Caudate nucleus (tissue), 63 donors: ENCODE measurements at places on chromosomes 11 and 22.

GRCh38 chr22:45448431-45448830, 34.9 kb downstream of the RIBC2 start:
- DNase-seq, result no peak

DNA sequence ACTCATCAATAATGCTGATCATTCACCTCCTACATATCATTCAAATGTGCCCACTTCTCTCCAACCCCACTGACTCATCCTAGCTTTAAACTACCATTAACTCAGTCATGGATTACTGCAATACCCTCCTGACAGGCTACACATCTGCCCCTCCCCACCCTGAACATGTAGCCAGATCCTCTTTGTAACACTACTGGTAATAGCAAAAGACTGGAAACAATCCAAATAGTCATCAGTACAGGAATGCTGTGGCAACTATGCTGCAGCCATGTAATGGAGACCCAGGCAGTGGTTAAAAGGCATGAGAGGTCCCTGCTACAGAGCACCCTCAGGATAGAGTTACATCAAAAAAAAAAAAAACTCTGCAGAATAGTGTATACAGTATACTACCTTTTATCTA, 16.6 kb downstream of the SLC43A3 start:
- no peak for DNase-seq

- no peak for DNase-seq
Observed at GRCh38 chr11:69651834-69652620, 11.1 kb downstream of the CCND1 start.

DNA sequence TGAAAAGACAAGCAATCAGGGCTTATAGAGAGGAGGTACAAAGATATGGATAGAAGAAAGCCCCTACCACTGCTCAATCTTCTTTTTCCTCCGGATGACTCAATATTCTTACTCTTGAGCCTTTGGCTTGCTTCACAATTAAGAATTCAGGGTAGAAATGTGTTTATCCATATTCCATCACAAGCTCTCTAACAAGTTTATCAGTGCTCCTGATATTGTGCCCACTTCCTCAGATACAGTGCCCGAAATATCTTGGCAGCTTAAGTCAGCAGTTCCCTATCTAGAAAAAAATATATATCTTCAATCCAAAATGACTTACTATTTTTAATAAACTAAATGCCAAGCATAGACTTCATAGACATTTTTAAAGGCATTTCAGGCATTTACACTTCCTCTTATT, 255.1 kb upstream of the FAT3 start:
- no peak for DNase-seq

DNA sequence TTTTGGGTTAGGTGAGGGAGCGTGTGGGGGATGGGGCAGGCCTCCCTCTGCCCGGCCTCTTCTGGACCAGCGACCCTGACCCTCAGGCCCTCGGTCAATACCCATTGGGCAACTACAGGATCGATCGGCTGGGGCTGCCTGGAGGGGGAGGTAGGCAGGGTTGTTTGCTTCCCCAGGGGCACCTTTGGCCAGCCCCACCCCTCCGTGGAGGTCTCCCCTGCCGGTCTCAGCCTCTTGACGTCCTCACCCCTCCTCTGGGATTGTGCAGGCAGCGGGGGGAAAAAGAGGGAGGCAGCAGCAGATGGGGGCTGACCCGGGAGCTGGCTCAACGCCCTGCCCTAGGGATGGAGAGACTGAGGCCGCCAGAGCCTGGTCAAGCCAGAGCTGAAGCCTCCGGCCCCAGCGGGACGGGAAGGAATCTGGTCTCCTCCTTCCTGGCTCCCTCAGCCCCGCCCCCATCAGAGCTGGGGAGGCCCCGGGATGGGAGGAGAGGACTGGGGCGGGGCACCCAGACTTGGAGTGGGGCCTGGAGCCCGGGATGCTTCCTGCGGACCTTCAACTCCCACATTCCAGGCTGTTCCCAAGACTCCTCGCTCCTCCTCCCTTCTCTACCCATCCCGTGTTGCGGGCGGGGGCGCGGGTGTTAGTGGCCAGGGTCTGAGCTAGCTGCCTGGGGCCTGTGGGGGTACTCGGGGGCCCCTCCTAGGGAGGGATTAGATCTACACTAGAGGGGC, 14.4 kb upstream of the CDC42EP1 start:
- DNase-seq, result no peak

- DNase-seq, result no peak
Observed at GRCh38 chr11:66251809-66252208, 16.6 kb upstream of the RAB1B start.

DNA sequence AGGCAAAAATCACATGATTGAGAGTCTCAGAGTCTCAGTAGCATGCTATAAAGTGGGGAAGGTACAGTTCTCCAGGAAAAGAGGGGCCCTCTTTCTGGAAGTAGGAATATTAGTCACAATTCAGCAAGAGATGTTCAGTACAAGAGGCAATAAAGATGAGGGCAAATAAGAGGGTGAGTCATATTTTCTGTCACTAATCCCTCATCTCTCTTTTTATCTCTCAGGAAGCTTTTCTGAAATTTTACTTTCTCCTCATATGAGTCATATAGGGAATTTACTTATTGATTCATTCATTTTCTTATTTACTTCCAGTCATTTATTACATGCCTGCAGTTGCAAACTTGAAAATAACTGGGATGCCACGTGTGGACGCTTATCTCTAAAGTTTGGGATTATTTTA, 3.4 kb upstream of the NXPE1 start:
- DNase-seq, result no peak

- no peak for DNase-seq
Observed at GRCh38 chr22:17638182-17638431, 450 bp upstream of the BCL2L13 start.
